Upper lobe of left lung (tissue), 6 donors: ENCODE measurements at places on chromosomes 1 and 21. TPM values are rescaled to one million over a fixed set of nuclear protein-coding genes. Genes with fewer than 3 reads are reported as not detected.

DNA sequence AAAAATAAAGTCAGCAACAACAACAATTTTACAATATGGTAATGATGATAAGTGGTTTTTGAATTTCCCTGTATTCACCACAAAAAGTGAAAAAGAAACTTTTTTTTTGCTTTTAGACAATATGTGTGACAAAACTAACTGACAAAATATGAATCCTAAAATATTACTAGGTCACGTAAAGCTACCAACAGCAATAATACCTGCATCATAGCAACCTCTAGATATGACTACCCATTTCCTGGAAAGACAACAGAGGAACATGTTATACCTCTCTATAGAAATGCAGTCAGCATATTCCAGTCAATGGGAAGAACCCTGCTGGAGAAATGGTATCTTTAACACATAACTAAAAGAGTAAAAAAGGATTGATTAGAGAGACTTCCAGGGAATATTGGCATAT lies 73.7 kb downstream of the PDE4B start:
- no peak for DNase-seq
- no peaks in the 10 kb centered on the region for H3K4me1 ChIP-seq
- no peak overlapping the region for H3K4me3 ChIP-seq
- H3K27me3 ChIP-seq: no peaks in the 10 kb centered on the region
- H3K27ac ChIP-seq: no peak overlapping the region
- H3K36me3 ChIP-seq: no peaks in the 10 kb centered on the region

PKP1 gene
- total RNA-seq: 0.86 TPM

DNA sequence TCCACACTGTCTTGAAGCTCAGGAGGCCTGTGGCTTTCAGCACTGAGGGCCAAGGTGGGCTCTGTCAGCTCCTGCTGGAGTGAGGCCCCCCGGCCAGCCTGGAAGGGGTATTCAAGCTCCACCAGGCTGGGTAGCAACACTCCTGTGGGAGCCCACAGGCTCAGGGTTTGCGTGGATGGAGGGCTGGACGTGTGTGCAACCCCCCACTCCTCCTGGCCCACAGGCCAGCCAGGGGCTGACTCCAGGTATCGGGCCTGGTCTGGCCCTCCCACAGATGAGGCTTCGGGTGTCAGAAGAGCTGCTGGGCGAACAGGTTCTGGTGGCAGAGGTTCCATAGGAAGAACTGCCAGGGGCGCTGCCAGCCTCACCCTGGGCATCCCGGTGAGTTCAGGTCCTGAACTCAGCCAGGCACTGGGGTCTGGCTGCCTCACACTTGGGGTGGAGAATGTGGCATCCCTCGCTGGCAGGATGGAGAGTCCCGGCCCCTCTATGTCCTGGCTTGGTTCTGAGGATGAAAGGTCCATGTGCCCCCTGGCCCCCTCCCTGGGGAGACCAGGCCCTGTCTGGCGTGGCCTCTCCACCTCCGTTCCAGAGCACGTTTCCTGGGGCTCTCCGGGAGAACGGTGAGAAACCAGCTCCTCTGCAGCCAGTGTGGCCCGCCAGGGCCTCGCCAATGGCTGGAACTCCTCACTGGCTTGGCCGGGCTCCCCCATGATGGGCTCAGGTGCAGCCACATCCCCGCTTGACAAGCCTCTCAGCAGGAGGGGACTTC lies 64.6 kb upstream of the TARDBP start:
- H3K27me3 ChIP-seq: no peaks in the 10 kb centered on the region
- peaks cover 12% of the 10 kb centered on the region for H3K4me1 ChIP-seq
- H3K36me3 ChIP-seq: no peaks in the 10 kb centered on the region
- DNase-seq: peak; percentile 58

RGS16 gene
- total RNA-seq: 18.4 TPM

GRCh38 chr1:157487504-157487903 lies 64.8 kb downstream of the FCRL5 start:
- DNase-seq: no peak
- no peaks in the 10 kb centered on the region for H3K4me1 ChIP-seq
- no peaks in the 10 kb centered on the region for H3K27me3 ChIP-seq
- H3K4me3 ChIP-seq: no peak overlapping the region

- H3K27me3 ChIP-seq: no peaks in the 10 kb centered on the region
- peaks cover 15% of the 10 kb centered on the region for H3K4me1 ChIP-seq
- no peak overlapping the region for H3K4me3 ChIP-seq
- DNase-seq: no peak
- H3K36me3 ChIP-seq: no peaks in the 10 kb centered on the region
- no peak overlapping the region for H3K27ac ChIP-seq
Observed at GRCh38 chr1:15326691-15327588, 79.9 kb downstream of the FHAD1 start.

NR0B2 gene
- 2.4 TPM for total RNA-seq

DNA sequence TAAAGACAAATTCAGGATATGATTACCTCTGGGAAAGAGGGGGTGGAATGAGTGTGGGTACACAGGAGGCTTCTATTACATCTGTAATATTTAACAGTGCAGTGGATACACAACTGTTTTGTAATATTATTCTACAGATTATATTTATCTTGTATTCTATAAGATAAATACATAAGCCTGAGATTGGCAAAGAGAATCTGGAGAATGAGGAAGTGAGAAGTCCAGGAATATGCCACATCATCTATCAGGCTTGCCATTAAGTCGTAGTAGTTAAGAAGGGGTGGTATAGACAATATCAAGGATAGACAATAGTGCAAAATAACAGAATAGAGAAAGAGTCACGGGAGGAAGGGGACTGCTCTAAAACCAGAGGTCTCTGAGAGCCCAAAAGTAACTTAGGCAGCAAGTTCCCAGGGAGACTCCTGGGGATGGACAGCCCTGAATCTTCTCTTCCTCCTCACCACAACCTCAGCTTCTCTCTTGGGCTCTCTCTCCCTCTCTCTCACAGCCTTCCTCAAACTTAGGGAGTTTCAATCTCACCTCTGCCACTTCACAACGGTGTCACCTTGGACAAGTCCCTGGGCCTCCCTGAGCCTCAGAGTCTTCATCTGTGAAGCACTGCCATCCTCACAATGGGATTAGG lies 14.0 kb upstream of the PTAFR start:
- no peak overlapping the region for H3K4me3 ChIP-seq
- H3K36me3 ChIP-seq: no peaks in the 10 kb centered on the region
- no peaks in the 10 kb centered on the region for H3K27me3 ChIP-seq
- peak overlapping the region; percentile 57 for H3K27ac ChIP-seq

DNA sequence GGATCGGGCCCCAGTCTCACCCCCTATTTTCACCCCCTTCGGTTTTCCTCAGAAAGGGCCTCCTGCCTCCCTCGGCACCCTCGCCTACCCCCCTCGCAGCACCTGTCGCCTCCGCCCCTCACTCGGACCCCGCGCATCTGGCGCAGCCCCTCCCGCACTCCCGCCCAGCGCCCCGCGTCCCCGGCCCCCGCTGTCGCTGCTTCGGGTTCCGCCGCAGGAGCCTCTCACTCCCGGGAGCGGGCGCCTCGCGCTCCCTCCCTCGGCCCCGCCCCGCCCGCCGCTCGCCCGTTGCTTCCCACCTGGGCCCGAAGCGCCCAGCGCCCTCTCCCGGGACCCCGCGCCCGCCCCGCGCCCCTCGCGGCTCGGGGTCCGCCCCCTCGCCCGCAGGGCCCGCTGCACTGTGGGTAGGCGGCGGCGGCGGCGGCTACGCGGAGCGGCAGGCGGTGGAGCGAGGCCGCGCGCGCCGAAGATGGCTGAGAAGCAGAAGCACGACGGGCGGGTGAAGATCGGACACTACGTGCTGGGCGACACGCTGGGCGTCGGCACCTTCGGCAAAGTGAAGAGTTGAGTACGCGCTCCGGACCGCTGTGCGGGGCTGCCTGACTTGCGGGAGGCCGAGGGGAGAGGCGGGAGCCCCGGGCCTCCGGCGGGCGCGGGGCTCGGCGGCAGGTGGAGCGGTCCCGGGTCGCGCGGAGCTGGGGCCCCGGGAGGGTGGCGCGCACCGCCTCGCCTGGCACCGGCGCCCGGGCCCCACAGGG lies at the start of gene PRKAA2:
Gene PRKAA2, plus strand, starts transcription at position 396 of the 758 bp plus-strand sequence. Its CDS starts 74 bp downstream, at position 470.
- H3K4me3 ChIP-seq: peak within 1 kb of the TSS; percentile 47
- peaks cover 13% of the 10 kb centered on the region for H3K27me3 ChIP-seq
- H3K4me1 ChIP-seq: peaks cover 4% of the 10 kb centered on the region
- no peak within 1 kb of the TSS for H3K27ac ChIP-seq
- no peaks in the 10 kb centered on the region for H3K36me3 ChIP-seq
